ENCODE measurements at places on chromosomes 6 and 20. TPM values are rescaled to one million over a fixed set of nuclear protein-coding genes. Genes with fewer than 3 reads are reported as not detected.

- DNase-seq = no peak
These were observed 18.8 kb upstream of the CNR1 start for GRCh38 chr6:88184921-88185320.

Gene GDAP1L1
- total RNA-seq = not detected

Gene SRC
- 38.7 TPM for total RNA-seq

Gene C6orf58
- total RNA-seq = not detected

Gene ARFGEF3
- total RNA-seq = 1.0 TPM

Gene AGPAT1
- 18.5 TPM for total RNA-seq
